ENCODE measurements at places on chromosomes 16 and 17.

DNA sequence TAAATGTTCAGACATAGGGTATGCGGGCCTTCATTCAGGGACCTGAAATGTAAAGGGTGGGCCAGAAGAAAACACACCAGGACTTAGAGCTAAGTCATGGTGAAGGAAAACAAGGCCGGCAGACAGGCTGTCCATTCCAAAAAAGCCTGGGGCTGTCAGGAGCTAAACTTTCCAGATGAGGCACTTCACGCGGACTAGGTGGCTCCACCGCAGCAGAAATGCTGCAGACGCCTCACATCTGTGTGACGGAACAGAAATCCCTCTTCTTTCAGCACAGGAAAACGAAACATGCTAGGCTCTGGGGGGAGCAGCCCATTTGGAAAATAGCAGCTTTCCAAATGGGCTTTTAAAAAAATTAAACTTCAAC lies 88.7 kb downstream of the HS3ST3A1 start:
- no peak for DNase-seq

- DNase-seq = no peak
Observed at GRCh38 chr17:27895123-27895895, 2.1 kb upstream of the LYRM9 start.

GRCh38 chr16:85998868-85999729 lies 100.1 kb downstream of the IRF8 start:
- DNase-seq = no peak

GRCh38 chr16:25747160-25747758 lies 55.5 kb downstream of the HS3ST4 start:
- DNase-seq = no peak

- no peak for DNase-seq
Observed at GRCh38 chr16:85899444-85899843, 482 bp downstream of the IRF8 start.

GRCh38 chr17:3903881-3904290 lies 11.0 kb upstream of the CAMKK1 start:
- no peak for DNase-seq

GRCh38 chr17:42097691-42098631 lies at the start of gene ZNF385C:
Gene ZNF385C (minus strand): TSS chr17:42098473. CDS start chr17:42063056, 35,417 bp downstream.
- DNase-seq = no peak

- peak; percentile 62 for DNase-seq
Observed at GRCh38 chr17:75130632-75131277, 787 bp downstream of the NT5C start.

- DNase-seq = no peak
Observed at GRCh38 chr17:68750208-68750562, 149.0 kb upstream of the FAM20A start.

Measured in GM06990 (cell line).